ENCODE measurements at places on chromosomes 2 and 18.

DNA sequence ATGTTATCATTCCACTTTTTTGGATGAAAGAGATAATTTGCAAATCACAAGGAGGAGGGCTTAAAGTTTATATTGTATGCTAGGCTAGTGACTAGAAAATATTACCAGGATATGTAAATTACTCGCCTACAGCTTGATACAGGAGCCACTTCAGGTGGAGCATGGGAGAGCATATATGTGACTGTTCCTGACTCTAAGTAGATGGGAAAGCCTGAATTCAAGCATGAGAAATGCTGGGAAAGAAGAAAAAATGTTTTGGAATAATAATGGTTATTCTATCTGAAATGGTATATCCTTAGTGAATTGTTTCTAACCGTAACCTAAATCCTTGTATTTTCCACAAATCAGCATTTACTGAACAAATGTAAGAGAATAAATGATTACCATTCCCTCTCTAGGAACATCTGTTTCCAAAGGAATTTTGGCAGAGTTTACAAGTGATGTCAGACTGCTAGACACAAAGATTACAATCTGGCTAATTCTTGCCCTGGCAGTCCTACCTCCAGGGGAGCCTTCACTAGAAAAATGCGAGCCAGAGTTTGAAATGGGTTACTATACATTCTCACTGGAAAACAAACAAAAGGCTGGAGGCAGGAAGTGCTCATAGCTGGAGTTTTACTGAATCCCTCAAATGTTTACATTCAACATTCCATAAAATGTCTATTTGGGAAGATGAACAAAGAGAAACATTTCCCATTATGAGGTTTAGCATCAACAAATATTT, 129.4 kb upstream of the MAPRE2 start:
- DNase-seq, result no peak

- no peak for DNase-seq
These were observed 51.9 kb downstream of the DYSF start for GRCh38 chr2:71505086-71505769.

DNA sequence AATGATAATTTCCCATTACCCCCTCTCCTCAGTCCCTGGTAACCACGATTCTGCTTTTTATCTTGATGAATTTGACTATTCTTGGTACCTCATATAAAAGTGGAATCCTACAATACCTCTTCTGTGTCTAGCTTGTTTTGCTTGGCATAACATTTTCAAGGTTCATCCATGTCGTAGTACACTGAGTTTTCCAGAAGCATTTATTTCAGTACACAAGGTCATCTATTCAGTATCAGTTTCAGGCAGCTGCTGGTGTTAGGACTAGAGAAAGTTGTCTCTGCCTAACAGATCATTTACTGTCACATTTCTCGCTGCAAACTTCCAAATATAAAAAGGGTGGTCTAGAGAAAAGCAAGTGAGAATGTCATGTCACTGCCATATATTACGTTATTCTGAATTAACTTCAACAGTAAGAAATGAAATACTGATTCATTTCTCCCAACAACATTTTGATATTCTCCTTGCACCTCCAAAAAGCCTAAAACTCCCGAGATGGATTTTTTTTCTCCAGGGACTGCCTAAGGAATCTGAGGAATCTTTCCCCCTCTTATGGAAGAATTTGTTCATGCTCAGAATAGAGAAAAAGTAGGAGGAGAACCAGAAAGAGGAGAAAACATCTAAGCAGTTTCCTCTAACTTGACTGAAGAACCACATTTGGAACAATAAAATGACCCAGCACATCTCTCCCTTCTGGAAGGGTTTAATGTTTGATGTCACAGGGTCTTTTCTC, 36.0 kb downstream of the CDK15 start:
- no peak for DNase-seq

DNA sequence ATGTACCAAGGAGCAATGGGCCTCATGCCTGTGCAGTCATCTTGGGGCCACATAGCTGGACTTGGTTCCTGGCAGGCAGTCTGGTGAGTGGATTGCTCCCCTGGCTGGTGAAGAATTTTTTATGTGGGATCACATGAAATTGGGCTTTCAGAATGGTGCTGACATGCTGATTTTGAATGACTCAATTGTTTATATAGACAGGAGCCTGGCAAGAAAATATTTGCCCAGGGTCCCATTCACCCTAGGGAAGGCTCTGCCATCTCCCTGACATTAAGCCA, 266.9 kb downstream of the DYSF start:
- no peak for DNase-seq

DNA sequence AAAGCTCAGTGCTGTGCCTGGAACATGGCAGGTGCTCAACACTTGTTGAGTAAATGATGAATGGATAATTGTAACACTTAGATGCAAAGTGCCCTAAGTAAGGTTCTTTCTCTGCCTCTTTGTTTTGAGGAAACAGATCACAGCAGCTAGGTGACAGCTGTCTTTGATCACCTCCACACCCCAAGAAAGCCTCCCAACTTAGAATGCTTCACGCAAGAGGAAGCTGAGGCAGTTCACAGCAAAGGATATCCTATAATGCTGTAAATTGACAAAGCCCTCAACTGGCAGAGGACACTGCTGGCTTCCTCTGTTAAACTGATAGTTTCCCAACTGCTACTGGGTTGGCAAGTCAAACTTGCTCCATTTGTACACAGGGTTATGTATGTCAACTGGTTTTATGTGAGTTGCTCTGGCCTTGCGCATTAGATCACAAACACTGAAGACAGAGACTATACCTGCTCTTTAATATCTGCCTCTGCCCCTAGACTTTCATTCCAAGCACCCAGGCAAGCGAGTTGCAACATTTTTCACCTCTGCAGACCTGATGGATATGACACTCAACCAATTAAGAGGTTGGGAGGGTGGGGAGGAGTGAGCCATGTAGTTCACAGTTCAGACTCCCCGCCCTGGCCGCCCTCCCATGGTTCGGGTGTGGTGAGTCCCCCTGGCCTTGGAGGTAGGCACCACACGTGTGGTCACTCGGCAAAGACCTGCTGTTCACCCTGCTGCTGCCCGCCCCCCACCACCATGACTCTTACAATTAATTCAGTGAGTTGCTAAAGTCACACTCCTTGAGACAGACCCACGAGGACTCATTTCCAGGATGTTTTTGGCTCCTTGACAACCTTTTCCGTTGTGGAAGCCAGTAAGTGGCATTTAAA, 4.8 kb upstream of the MALL start:
- DNase-seq, result no peak
